Left renal cortex interstitium (tissue), 4 donors: ENCODE measurements at places on chromosomes 12 and 14. TPM values are rescaled to one million over a fixed set of nuclear protein-coding genes. Genes with fewer than 3 reads are reported as not detected.

- peak; percentile 94 for DNase-seq
Observed at GRCh38 chr14:24366721-24367513, 1.1 kb upstream of the NFATC4 start.

- DNase-seq = no peak
Observed at GRCh38 chr14:100223332-100224201, 15.4 kb upstream of the YY1 start.

DNA sequence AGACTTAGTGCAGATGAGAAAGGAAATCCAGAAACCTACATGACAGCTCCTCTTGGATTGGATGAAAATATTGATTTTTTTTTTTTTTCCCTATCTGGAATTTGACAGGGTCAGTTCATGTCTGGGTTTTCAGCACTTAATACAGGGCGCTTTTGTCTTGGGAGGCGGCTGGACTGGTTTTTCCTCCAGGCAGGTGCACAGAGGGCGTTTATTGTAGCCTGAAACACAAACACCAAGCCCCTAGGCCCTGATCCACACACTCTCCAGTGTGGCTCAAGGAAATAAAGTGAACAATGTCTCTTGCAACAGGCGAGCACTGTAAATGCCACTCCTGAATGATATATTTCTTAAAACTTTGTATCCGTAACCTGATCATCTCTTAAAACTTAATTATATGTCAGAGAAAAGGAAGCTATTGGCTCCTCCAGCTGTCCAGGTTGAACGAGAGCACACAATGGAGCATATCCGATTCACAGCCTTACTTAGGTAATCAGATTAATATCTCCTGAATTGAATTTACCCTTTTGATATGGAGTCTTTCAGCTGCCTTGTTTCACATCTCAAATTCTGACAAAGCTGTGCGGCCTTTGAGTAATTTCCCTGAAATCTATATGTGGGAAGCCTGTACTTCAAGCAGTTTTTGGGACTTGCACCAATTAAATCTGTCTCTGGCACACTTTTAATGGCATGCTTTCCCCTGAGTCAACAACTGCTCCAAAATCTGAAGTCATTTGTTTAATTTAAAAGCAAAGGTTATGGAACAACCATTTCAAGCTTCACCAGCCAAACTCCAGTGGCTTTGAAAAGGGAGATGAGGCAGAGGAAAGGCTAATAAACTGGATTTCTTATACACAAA is 485.7 kb downstream of the ZFP36L1 start:
- no peak for DNase-seq

DNA sequence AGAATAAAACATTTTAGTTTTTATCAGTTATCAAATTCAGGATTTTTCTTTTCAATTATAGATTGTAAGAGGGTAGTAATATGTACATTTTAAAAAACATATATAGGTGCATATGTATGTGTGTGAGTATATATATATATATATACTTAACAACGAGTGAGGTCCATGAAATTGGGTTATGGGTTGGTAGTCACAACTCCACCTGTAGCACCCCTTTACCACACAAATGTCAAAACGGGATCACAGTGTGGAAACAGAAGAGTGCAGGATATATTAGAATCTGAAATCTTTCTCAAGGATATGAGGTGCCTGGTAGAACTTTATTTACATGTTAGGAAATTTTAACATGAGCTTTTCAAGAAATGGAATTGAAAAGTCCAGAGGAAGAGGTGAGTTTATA is 31.3 kb downstream of the MIA2 start:
- DNase-seq = no peak

GRCh38 chr12:120361506-120362208 is 7.3 kb downstream of the MSI1 start:
- DNase-seq = peak; percentile 83

DNA sequence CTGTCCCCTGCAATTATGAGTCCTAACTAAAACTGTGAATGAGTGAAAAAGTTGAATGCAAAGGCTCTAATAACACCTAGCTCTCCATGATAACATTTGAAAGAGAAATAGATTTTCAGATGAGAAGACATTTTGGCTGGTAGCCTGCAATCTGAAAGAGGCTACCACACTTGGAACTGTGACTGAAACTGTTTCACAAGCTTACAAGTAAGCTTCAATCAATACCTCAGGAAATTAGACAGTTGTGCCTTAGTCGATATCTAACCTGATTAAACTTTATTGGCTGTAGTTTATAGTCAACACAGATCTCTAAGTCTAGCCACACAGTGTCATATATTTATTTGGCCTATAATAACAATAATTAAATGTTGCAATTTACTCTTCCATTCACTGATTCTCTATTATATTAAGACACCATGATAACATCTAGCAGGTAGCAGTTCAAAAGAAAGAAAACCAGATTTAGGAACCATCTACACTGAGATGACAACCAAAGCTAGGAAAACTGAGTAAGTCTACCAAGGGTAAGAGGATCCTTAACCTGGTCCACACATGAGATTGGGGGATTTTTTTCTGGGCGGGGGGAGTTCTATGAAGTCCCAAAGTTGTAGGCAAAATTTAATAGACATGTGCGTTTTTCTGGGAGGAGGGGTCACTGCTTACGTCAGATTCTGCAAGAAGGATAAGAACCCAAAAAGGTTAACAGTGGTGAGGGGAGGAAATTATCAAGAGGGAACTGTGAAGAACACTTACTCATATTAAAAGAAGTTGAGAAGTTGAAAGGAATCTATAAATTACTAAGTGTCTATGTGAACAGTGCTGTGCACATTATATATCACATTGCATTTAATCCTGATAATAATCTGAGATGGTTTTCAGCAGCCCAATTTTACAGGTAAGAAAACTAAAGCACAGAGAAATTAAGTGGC is 65.8 kb downstream of the NUMB start:
- no peak for DNase-seq

DNA sequence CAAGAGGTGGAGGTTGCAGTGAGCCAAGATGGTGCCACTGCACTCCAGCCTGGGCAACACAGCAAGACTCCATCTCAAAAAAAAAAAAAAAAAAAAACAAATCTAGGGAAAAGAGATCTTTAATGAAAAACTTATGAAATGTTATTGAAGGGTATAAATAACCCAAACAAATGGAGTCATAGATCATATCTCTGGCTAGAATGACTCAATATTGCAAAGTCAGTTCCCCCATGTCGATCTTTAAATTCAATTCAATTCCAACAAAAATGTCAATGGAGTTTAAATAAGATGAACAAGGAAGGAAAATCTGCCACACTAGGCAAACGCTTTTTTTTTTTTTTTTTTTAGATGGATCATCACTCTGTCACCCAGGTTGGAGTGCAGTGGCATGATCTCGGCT is 78.7 kb downstream of the R3HDM2 start:
- no peak for DNase-seq

DNA sequence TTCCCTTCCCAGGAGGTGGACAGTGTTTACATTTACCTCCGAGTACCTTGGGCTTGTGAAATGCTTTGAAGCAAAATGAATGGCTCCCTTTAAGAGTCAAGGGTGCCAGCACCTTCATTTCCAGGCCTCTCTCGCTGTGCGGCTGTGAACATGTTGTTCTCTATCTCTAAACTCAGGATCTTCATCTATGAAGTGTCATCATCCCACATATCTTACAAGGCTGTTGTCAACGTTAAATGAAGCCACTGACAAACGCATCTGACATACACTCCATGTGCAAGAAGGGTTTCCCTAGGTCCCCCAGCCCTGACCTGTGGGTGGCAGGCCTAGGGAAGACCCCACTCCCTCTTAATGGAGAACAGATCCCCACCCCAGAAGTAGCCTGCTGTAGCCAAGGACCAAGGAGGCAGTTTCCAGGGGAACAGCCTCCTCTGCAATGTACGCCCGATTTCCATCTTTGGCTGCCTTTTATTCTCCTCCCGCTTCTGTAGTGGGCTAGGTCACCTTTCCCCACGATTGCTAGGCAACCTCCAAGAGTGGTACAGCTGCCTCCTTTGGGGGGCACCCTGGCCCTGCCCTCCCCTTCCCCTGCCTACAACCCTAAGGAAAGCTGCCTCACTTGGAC is 7.6 kb downstream of the ACTN1 start:
- DNase-seq = no peak

- no peak for DNase-seq
Observed at GRCh38 chr12:89075880-89076540, 276.3 kb downstream of the DUSP6 start.

DNA sequence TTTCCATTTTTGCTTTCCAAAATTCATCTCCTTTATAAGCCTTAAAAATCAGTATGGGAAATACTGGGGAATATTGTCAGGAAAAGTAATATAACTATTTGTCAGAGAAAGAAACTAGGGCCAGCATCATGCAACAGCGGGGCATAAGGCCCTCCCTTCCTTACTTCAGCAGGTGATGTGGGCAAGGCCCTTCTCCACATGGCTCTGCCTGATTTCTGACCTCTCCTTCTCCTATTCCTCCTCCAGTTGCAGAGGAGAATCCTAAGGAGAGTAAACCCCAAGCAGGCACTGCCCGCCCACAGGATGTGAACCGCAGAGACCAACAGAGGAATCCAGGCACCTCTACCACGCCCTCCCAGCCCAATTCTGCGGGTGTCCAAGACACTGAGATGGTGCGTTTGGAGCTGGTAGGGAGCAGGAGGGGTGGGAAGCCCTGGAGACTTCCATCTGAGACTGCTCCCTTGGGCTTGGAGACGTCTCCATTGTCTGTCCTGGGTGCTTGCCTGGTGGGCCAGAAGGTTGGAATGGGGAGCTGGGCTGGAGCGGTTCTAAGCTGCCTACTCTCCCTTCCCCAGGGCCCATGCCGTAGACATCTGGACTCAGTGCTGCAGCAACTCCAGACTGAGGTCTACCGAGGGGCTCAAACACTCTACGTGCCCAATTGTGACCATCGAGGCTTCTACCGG is 2.7 kb upstream of the SOAT2 start:
- no peak for DNase-seq

- peak; percentile 32 for DNase-seq
Observed at GRCh38 chr14:60250257-60251035, 1.4 kb downstream of the PPM1A start.

- no peak for DNase-seq
Observed at GRCh38 chr14:95478309-95478708, 38.1 kb downstream of the SYNE3 start.

DNA sequence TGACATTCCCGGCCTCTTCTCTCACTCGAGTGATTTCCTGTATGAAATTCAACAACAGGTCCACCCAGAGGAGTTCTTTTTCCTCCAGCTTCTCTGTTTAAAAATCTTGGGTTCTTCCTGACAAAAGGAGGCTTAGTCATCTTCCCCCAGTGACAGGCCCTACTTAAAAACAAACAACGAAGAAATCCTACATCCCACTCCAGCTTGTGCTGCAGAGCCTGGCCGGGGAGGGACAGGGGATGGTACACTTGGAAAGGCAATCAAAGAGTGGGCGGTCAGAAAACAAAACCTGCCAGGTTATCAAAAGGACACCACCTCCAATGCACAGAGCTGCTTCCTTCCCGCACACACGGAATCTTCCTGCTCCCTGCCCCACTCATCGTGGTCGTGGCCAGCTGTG is 101.3 kb downstream of the CACNA1C start:
- DNase-seq = no peak

- no peak for DNase-seq
Observed at GRCh38 chr14:90778571-90779255, 37.5 kb downstream of the TTC7B start.

GRCh38 chr14:95349241-95349640 is 29.5 kb upstream of the CLMN start:
- no peak for DNase-seq

- no peak for DNase-seq
Observed at GRCh38 chr14:86997271-86997670, 995.7 kb downstream of the GALC start.

- DNase-seq = no peak
Observed at GRCh38 chr12:15966426-15966825, 55.3 kb downstream of the DERA start.

- no peak for DNase-seq
Observed at GRCh38 chr14:101834397-101834796, 72.9 kb downstream of the PPP2R5C start.

DNA sequence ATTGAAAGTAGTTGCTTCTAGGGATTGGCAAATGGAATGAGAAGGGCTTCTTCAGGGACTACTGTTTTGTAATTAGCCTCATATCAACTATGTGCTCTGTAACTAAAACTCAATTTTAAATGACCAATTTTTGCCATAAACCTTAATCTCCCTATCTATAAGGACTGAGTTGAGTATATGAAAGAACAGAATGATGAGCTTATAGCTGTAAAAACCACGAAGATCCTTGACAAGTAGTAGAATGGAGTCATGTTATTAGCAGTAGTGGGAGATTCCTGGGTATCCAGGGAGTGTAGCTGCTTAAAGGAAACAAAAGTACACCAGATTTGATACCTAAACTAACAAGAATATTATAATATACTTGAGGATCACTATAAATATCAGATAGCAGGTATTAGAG is 28.0 kb downstream of the LGALS3 start:
- no peak for DNase-seq

DNA sequence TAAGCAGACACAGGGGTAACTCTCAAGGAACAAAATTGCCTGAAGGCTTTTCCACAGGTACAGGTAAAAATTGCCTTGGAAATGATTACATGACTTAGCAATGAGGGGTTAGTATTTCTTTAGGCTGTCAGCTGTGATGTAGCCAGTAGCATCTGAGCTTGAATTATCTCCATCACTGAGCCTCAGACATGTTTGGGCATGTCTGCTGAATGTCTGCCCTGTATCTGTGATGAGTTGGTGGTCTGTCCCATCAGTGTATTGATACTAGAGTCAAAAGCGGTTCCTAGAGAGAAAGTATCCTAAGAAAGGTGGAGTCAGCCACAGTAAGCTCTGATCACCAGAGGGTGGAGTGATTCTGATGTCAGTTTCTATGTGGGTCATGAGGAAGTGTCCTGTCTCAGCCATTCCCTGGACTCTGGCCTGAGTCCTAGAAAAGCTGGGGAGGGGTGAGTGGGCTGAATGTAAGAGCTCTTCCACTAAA is 16.3 kb downstream of the AKAP6 start:
- DNase-seq = no peak

DNA sequence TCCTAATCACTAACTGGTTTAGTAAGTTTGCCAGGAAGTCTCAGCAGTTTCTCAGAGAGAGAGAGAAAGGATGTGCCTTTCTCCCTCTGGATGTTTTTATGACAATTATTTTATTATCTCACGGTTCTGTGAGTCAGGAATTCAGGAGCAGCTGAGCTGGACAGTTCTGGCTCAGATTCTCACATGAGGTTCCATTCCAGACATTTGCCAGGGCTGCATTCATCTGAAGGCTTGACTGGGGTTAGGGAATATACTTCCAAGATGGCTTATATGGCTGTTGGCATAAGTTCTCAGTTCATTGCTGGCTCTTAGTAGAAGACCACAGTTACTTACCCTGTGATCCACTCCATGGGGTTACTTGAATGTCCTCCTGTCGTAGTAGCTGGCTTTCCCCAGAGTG is 101.2 kb upstream of the ATF7IP start:
- no peak for DNase-seq

- DNase-seq = no peak
Observed at GRCh38 chr12:78143717-78144116, 313.0 kb downstream of the NAV3 start.

Gene SYCP3
- 0.95 TPM for polyA plus RNA-seq

Gene SLCO1A2
- polyA plus RNA-seq = 0.31 TPM

Gene HOXC11
- polyA plus RNA-seq = 3.6 TPM

Gene KIF5A
- polyA plus RNA-seq = 0.30 TPM

Gene SYT1
- 18.9 TPM for polyA plus RNA-seq

Gene KIF26A
- polyA plus RNA-seq = 10.6 TPM

Gene C1QL4
- polyA plus RNA-seq = 2.2 TPM

Gene KLRG1
- 1.8 TPM for polyA plus RNA-seq

Gene IL26
- polyA plus RNA-seq = not detected

Gene KCNA5
- polyA plus RNA-seq = 2.1 TPM

Gene ESRRB
- 7.7 TPM for polyA plus RNA-seq

Gene SLC5A8
- 36.6 TPM for polyA plus RNA-seq

Gene GUCY2C
- polyA plus RNA-seq = 0.51 TPM
